ENCODE measurements at places on chromosomes 1 and 21.

- DNase-seq, result no peak
These were observed 218.3 kb downstream of the LRRIQ3 start for GRCh38 chr1:73979684-73980083.

GRCh38 chr1:175713381-175713780 lies 30.0 kb downstream of the TNR start:
- DNase-seq, result no peak

GRCh38 chr1:100077531-100077930 lies 55.2 kb downstream of the SASS6 start:
- DNase-seq, result no peak

DNA sequence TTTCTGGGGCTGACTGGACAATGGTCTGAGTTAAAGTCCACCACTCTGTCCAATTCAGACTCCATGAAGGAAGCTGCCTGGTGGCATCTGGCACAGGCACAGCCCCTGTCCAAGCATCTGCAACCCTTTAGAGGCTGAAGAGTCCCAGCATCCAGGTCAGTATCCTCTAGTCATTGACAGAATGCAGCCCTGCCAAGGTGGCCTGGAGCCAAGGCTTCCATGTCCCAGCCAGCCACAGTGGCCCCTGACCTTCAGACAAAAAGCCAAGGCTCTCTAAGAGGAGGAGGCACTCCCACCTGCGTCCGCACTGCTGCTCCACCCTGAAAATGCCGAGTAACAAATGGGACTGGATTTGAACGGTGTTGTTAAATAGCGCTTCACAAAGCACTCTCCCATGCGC lies 49.4 kb downstream of the KCNN3 start:
- DNase-seq, result no peak

- DNase-seq, result no peak
These were observed 319.3 kb upstream of the CHRM3 start for GRCh38 chr1:239067058-239067457.

GRCh38 chr1:164635803-164636731 lies 77.1 kb downstream of the PBX1 start:
- no peak for DNase-seq

DNA sequence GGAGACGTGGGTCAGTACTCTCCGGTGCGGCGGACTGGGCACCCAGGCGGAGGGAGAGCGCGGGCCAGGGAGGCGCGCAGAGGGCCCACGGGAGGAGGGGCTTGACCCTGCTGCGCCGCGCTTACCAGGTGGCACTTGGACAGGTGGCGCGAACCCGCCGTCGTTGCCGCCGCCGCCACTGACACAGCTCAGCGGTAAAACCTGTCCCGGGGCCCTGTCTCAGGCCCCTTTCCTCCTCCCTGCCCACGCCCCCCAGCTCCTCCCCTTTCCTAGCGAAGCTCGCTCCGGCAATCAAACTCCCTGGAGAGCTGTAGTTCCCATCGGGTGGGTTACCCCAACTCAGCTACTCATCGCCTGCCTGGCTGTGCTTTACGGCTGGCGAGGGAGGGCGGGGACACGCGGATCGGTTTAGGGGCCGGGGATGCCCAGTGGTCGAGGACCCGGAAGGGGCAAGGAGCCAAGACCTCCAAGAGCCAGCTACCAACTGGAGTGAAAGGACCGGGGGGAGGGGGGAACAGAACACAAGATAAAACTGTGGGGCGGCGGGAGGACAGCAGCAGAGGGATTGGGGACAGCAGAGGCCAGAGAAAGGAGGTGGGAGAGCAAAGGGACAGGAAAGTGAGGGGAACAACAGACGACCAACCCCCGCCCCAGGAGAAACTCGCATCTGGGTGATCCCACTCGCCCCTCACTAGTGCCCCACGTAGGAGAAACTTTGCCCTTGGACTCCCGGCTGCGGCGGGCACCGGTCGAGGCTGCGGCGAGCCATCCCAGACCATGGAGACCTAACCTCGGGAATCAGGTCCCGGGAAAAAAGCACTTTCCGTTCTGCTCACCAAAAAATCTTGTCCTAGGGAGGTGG lies 2.9 kb downstream of the GFI1 start:
- no peak for DNase-seq

Data from CD4-positive, alpha-beta T cell treated with Interleukin-15 for 4 hours (primary cell).